ENCODE measurements at places on chromosomes 2 and 18. TPM values are rescaled to one million over a fixed set of nuclear protein-coding genes. Genes with fewer than 3 reads are reported as not detected.

DAPL1 gene
- not detected for total RNA-seq

EFHD1 gene
- 10.8 TPM for total RNA-seq

- no peak overlapping the region for H3K27ac ChIP-seq
- H3K36me3 ChIP-seq = no peaks in the 10 kb centered on the region
- no peaks in the 10 kb centered on the region for H3K27me3 ChIP-seq
- no peak overlapping the region for H3K4me3 ChIP-seq
- no peaks in the 10 kb centered on the region for H3K4me1 ChIP-seq
- no peak for DNase-seq
Measured at GRCh38 chr2:228688007-228688645, 506.6 kb upstream of the SPHKAP start.

GRCh38 chr2:11203480-11203879 is 48.2 kb downstream of the SLC66A3 start:
- DNase-seq = no peak
- no peaks in the 10 kb centered on the region for H3K4me1 ChIP-seq
- H3K36me3 ChIP-seq = peaks cover 74% of the 10 kb centered on the region

KCNS3 gene
- total RNA-seq = 2.2 TPM

DNA sequence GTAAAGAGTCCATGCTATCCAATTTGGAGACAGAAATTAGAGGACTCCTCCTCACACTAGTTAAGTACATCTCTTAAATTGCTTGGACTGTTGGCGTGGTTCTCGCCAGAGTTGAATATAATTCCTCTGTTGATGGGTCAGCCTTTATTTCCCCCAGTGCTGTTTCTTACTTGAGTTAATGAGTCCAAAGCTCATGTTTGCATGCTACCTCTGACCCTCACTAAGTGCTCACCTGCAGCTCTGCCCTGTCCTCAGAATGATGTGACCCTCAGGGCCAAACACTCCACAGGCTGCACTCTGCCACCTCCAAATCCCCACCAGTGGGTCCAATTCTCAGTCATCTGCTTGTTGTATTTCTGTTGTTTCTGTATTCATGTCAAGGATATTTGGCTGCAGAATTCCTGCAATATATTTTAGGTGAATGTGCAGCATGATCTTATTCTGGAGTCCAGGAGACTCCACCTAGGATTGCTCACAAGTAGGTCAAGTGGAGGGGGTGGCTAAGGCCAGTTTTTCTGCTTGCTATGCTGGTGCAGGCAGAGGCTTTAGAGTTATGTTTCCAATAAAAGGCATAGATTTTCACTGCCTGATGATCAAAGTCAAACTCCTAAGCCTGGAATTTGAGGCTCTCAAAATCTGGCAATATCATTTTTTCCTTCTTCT is 37.8 kb downstream of the RDH14 start:
- H3K4me3 ChIP-seq = no peak overlapping the region
- H3K36me3 ChIP-seq = no peaks in the 10 kb centered on the region
- no peaks in the 10 kb centered on the region for H3K27me3 ChIP-seq
- H3K27ac ChIP-seq = no peak overlapping the region
- no peak for DNase-seq

DNA sequence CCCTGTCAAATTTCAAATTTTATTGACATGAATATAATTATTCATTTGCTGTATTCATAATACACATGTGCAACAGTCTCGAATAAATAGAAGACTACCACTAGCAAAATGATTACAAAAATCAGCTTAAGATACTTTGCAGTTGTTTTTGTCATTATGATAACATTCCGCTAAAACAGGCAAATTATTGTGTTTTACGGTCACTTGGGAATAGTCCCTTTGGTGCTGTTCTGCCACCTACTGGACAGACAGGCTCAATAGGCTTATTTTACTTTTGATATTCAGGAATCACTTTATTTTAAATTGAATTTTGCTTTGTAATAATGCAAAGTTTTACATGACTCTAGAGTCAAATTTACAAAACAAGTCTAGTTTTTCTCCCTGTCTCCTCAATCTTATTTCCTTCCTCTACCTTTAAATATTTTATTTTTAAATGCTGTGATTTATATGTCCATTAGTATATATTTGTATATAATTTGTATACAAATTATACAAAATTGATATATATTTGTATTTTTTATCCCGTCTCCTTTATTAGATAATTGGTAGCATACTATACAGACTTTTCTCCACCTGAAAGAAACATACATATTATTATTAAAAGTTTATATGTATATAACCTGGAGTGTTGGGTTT is 456.3 kb downstream of the DLGAP1 start:
- H3K4me3 ChIP-seq = no peak overlapping the region
- H3K27me3 ChIP-seq = no peaks in the 10 kb centered on the region
- DNase-seq = no peak
- H3K36me3 ChIP-seq = peaks cover 2% of the 10 kb centered on the region
- H3K4me1 ChIP-seq = no peaks in the 10 kb centered on the region

- no peaks in the 10 kb centered on the region for H3K27me3 ChIP-seq
- DNase-seq = no peak
- no peak overlapping the region for H3K27ac ChIP-seq
- no peak overlapping the region for H3K4me3 ChIP-seq
- H3K4me1 ChIP-seq = peaks cover 9% of the 10 kb centered on the region
- H3K36me3 ChIP-seq = no peaks in the 10 kb centered on the region
Measured at GRCh38 chr2:179226203-179226960, 38.2 kb downstream of the SESTD1 start.

GRCh38 chr2:123958011-123958410 is 67.1 kb upstream of the CNTNAP5 start:
- no peaks in the 10 kb centered on the region for H3K36me3 ChIP-seq
- no peak overlapping the region for H3K4me3 ChIP-seq
- H3K27ac ChIP-seq = no peak overlapping the region
- H3K4me1 ChIP-seq = no peaks in the 10 kb centered on the region
- H3K27me3 ChIP-seq = no peaks in the 10 kb centered on the region

STPG4 gene
- total RNA-seq = 0.42 TPM

GRCh38 chr2:227884511-227884947 is 13.1 kb downstream of the DAW1 start:
- no peaks in the 10 kb centered on the region for H3K4me1 ChIP-seq
- no peaks in the 10 kb centered on the region for H3K36me3 ChIP-seq
- no peak overlapping the region for H3K4me3 ChIP-seq
- peak; percentile 97 for DNase-seq
- no peak overlapping the region for H3K27ac ChIP-seq
- H3K27me3 ChIP-seq = no peaks in the 10 kb centered on the region

EGR4 gene
- 0.15 TPM for total RNA-seq

- no peaks in the 10 kb centered on the region for H3K36me3 ChIP-seq
- no peak for DNase-seq
- H3K27me3 ChIP-seq = peaks cover 46% of the 10 kb centered on the region
- H3K4me3 ChIP-seq = no peak overlapping the region
- H3K27ac ChIP-seq = no peak overlapping the region
- H3K4me1 ChIP-seq = no peaks in the 10 kb centered on the region
Measured at GRCh38 chr2:120419955-120420354, 74.0 kb downstream of the INHBB start.

- DNase-seq = no peak
- peaks cover 34% of the 10 kb centered on the region for H3K27me3 ChIP-seq
- H3K36me3 ChIP-seq = no peaks in the 10 kb centered on the region
- no peak overlapping the region for H3K4me3 ChIP-seq
- H3K27ac ChIP-seq = no peak overlapping the region
Measured at GRCh38 chr2:227876300-227876801, 4.9 kb downstream of the DAW1 start.

- peaks cover 5% of the 10 kb centered on the region for H3K4me1 ChIP-seq
- no peaks in the 10 kb centered on the region for H3K27me3 ChIP-seq
- no peak overlapping the region for H3K4me3 ChIP-seq
- DNase-seq = no peak
- H3K36me3 ChIP-seq = peaks cover 22% of the 10 kb centered on the region
Measured at GRCh38 chr18:36786686-36787085, 42.1 kb downstream of the TPGS2 start.

CD8B gene
- total RNA-seq = not detected

FOXI3 gene
- 2.6 TPM for total RNA-seq

GRCh38 chr2:43430489-43430888 is 165.3 kb downstream of the THADA start:
- no peaks in the 10 kb centered on the region for H3K27me3 ChIP-seq
- H3K27ac ChIP-seq = no peak overlapping the region
- DNase-seq = no peak

HAT1 gene
- 29.4 TPM for total RNA-seq

- H3K4me1 ChIP-seq = no peaks in the 10 kb centered on the region
- no peak overlapping the region for H3K4me3 ChIP-seq
- no peak for DNase-seq
- no peaks in the 10 kb centered on the region for H3K36me3 ChIP-seq
- no peaks in the 10 kb centered on the region for H3K27me3 ChIP-seq
- peak overlapping the region; percentile 8 for H3K27ac ChIP-seq
Measured at GRCh38 chr18:75391279-75392225, 36.0 kb downstream of the SMIM21 start.

TTC32 gene
- 11.5 TPM for total RNA-seq

- H3K27me3 ChIP-seq = no peaks in the 10 kb centered on the region
- DNase-seq = peak; percentile 90
- H3K27ac ChIP-seq = no peak overlapping the region
- H3K36me3 ChIP-seq = no peaks in the 10 kb centered on the region
- peaks cover 20% of the 10 kb centered on the region for H3K4me1 ChIP-seq
Measured at GRCh38 chr18:7174344-7175095, 56.4 kb upstream of the LRRC30 start.

DNA sequence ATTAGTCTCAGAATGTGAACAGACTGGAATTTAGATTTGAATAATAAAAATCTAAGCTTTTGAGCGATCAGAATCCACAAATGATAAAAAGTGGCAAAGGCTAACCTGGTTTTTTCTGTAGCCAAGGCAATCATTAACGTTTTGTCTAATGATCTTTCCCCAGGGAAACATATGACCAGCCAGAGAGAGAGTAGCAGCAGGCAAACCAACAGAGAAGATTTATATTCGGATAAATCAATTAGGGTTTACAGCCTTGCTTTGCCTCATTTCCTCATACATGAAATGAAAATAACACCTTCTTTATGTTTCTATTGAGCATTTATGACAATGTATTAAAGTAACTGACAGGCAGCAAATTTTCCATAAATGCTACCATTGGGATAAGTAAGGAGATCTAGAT is 14.5 kb downstream of the TIA1 start:
- no peaks in the 10 kb centered on the region for H3K27me3 ChIP-seq
- H3K4me1 ChIP-seq = no peaks in the 10 kb centered on the region
- no peak overlapping the region for H3K4me3 ChIP-seq

DNA sequence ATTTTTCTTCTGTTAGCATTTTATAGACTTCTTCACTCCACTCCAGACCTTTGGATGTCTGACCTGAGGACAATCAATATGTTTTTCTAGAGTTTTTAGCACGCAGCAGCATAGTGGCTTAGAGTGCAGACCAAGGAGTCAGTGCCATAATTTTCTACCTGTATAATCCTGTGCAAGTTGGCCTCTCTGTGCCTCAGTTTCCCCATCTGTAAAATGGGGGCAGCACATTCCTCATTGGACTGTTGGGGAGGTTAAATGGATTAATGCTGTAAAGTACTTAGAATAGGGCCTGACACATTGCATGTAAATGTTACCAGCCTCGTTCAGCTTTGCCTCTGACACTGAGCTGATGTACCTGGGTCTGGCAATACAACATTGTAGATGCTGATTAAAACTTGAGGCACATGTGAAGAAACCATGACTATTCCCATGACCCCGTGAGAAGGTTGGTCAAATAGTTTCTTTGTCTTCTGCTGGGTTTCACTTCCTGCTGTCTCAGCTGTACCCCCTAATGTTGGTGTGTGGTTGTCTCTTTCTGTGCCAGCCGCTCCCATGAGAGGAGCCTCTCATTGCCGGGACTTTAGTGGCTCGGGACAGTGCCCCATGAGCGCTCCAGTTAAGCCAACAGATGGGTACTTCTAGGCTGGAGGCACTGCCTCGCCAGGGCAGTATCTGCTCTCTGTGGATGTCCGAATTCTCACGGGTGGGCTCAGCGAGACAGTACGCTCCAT is 125.3 kb downstream of the SH3RF3 start:
- no peak overlapping the region for H3K27ac ChIP-seq
- no peaks in the 10 kb centered on the region for H3K27me3 ChIP-seq
- no peaks in the 10 kb centered on the region for H3K4me1 ChIP-seq
- DNase-seq = no peak
- H3K36me3 ChIP-seq = no peaks in the 10 kb centered on the region
- no peak overlapping the region for H3K4me3 ChIP-seq

GCG gene
- not detected for total RNA-seq

SULT1C4 gene
- 3.5 TPM for total RNA-seq

DNA sequence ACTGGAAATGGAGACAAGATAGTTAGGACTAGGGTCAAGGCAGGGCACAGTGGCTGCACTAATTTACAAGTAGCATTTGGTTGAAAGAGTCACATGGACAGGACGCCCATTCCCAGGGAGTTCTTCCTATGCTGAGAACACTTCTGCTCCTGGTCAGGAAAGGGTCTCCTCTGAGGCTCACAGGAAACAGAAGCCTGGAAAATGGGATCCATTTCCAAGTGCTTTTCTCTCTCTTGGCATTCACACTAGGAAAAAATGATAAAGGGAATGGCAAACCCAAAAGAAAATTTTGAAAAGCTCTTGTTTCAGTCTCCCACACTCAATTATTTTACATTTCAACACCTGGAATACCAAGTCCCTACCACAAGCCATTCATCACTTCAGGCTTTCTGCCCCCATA is 88.7 kb downstream of the COBLL1 start:
- no peak for DNase-seq
- no peak overlapping the region for H3K27ac ChIP-seq
- no peaks in the 10 kb centered on the region for H3K4me1 ChIP-seq
- no peaks in the 10 kb centered on the region for H3K36me3 ChIP-seq
- no peaks in the 10 kb centered on the region for H3K27me3 ChIP-seq

- no peak overlapping the region for H3K27ac ChIP-seq
- DNase-seq = no peak
- no peaks in the 10 kb centered on the region for H3K4me1 ChIP-seq
- no peaks in the 10 kb centered on the region for H3K27me3 ChIP-seq
- H3K4me3 ChIP-seq = no peak overlapping the region
Measured at GRCh38 chr2:64323197-64323596, 130.8 kb upstream of the LGALSL start.

All from endodermal cell (in vitro differentiated cells).